G401 (cell line): ENCODE measurements at places on chromosomes 5 and 9. TPM values are rescaled to one million over a fixed set of nuclear protein-coding genes. Genes with fewer than 3 reads are reported as not detected.

DNA sequence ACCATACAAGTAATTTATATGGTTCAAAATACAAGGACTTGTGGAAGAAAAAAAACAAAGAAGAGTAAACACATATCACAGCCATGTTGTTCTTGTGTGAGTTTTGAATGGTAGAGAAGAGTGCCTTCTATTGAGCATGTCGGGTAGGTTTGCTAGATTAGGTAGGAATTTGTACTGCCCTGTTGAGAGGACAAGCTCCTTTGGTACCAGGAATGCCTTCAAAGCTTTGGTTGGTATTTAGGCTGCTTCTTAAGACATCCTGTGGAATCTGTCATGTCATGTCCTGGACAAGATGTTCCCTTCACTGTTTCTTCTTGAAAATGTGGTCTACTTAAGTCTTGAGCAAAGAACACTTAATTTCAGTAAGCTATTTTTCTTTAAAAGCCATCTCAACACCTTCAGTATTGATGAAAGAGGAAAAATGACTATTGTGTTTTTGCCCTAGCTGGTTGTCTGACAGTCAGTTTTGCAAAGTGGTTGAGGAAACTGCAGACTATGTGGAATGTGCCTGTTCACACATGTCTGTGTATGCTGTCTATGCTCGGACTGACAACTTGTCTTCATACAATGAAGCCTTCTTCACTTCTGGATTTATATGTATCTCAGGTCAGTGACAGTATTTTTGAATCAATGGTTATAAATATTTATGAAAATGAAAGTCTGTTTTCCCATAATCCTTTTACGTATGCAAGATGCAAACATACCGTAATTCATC, 296.9 kb downstream of the ADGRV1 start:
- no peak for DNase-seq

GRCh38 chr5:43620944-43621505, 18.0 kb downstream of the NNT start:
- DNase-seq: no peak

DNA sequence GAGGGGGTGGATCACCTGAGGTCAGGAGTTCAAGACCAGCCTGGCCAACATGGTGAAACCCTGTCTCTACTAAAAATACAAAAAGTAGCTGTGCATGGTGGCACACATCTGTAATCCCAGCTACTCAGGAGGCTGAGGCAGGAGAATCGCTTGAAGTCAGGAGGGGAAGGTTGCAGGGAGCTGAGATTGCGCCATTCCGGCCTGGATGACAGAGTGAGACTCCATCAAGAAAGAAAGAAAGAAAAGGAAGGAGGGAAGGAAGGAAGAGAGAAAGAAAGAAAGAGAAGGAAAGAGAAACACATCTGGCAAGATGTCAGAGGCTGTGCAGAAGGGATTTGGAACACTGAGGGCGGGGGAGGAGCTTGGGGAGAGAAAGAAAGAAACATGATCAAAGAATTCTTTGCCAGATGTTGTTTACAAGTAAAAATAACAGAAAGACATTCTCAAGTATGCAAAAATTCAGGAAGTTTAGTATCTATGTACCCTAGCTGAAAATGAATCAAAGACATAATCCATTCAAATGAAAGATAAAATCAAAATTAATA, 93.7 kb downstream of the AK8 start:
- DNase-seq: no peak

DNA sequence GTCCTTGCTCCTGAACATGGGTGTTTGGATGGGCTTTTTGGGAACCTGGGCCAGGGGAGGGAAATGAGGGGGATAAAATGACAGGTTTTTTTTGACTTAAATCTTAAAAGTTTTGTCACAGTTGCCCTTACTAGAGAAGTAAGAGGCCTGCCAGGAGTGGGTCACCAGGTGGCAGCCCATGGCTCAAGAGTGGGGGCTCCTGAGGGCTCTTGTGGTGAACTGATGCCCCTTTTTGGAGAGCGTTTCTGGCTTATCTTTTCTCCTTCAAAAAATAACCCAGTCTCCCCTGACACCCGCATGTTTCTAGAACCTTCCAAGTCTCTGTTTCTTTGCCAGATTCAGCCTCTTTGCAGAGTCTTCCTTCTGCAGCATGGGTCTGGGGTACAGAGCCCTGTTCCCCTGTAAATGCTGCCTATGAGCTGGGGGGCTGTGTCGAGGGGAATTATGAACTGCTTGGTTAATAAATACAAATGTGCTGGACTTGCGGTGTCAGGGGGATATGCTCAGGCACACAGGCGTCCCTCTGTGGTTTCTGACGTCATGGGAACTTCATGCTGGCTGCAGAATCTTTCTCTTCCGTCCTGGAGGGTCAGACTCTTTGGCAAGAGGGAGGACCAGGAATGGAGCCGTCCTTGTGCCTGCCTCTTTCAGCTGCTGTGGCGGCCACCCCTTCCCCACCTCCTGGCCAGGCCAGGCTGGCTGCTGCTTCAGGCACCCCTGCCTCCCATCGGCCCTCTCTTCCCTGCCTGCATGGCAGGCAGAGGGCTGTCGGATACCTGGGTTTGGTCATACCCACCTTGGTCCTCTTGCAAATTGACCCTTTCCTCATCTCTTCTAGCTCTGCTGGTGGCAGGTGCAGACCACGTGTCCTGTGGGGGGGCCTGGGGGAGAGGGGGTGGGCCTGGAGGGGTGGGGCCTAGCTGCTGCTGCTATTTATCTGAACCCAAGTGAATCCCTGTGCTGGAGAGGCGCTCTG, 30.1 kb downstream of the PTPA start:
- DNase-seq: peak; percentile 58

- no peak for DNase-seq
These were observed 102.7 kb upstream of the CD180 start for GRCh38 chr5:67299231-67299735.

DNA sequence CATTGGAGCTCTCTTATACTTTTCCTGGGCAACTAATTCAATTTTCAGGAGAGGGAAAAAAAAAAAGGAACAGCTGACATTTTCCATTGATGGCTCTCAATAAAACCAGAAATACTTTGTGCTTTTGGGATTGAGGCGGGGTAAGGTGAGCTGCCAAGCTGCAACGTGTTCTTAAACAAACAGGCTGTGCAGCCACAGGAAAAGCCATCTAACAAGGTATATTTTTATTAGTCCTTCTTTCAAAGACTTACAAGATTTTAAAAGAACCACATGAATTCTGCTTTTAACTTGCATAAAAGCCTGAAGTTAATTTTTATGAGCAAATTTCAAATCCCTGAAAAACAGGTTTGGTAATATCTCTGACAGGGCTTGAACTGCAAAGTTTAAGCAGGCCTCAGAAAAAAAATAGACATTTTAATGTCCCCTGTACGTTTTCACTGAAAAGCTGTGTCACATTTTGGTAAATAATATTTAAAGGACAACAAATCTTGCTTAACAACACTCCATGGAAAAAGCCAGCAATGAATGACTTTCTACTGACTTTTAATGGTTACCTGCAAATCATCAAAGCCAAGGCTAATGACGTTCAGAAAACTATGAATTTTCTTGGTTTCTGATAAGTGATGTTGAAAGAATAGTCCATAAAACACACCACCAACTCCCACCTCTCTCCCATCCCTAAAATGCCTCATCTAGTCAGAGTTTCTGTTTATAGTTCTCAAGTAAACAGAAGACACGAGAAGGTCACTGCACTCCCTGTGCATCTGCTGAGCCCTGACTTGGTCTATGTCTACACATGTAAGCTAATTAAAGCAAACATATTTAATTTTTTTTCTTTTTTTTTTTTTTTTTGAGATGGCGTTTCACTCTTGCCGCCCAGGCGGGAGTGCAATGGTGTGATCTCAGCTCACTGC, 433.6 kb downstream of the PIK3R1 start:
- no peak for DNase-seq

DNA sequence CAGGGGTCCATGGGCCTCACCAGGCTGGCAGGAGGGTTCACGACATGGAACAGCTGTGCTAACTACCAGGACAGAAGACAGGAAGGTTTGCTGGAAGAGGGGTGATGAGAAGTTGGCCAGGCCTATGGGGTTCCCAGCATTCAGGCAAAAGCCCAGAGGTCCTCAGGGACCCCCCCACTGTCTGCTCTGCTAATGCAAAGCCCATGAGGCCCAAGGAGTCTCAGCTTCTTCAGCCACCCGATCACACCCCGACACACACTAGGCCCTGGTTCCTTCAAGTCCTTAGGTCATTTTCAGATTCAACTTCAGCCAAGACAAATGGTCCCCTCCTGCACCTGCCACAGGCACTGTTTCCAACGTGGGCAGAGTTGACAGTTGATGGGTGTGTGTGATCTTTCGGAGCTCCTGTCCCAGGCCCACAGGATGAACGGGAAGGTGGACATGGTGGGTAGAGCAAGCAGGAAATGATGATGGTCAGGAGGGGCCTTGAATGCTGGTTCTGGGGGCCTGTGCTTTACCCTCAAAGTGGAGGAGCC, 20.4 kb downstream of the ADAMTS2 start:
- no peak for DNase-seq

DNA sequence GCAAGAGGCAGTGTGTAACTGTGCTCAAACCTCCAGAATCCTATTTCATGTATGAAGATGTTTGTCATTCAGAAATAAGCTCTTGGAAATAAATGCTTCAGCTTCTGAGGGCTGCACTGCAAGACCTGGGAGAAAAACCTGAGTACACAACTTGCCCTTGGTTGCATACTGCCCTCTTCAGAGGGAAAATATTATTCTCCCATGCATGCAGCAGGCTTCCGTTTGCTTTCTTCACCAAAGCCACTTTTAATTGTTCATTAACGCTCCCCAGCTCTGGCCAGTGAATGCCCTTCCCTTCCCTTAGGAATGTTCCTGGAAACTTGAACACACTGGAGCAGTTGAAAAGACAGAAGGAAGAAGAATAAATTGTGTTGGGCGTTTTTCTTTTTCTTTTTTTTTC, 2.5 kb upstream of the WHRN start:
- DNase-seq: no peak

DNA sequence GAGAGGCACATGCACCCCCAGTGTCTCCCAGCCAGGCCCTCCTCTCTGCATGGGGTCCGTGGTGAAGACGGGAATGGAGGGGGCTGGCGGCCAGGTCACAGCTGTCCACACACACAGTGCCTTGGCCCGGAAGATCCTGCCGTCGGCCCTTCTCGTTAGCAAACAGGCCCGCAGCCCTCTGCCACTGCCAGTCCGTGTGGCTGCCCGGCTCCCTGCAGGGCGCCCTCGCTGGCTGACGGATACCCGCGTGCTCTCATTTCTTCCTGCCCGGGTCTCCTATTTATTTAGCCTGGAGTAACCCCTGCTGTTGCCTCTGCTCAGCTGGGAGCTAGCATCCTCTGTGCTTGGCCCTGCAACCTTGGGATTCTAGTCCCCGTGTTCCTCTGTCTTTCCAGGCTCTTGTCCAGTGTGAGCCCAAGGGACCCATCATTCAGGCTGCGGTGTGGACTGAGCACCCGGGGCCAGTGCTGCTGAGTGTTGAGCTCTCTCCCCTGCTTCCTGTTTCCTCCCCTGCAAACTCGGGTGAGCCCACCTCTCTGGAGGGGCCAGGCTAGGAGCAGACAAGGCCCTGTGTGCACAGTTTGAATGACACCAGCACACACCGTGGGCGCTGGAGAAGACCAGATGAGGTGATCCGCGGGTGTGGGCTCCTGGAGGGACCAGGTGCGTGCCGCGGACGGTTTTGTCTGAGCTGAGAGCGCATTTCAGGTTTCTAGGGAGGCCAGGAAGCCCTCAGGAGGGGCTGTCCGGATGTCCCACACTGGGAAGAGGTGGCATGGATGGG, 14.6 kb upstream of the RNU6ATAC start:
- no peak for DNase-seq

DNA sequence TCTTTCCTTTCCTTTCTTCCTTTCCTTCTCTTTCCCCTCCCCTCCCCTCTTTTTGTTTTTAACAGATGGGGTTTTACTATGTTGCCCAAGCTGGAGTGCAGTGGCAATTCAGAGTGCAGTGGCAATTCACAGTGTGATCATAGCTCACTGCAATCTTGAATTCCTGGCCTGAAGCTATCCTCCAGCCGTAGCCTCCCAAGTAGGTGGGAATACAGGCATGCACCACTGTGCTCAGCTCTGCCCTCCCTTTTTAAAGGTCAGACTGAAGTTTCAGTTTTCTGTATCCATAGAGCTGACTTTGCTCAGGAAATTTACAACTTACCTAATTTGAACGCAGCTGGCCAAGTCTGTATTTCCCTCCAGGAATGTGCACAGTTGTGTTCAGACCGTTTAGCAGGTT, 696 bp downstream of the CCL28 start:
- DNase-seq: no peak

GRCh38 chr5:139104577-139105276, 93.4 kb downstream of the SIL1 start:
- peak; percentile 95 for DNase-seq

DNA sequence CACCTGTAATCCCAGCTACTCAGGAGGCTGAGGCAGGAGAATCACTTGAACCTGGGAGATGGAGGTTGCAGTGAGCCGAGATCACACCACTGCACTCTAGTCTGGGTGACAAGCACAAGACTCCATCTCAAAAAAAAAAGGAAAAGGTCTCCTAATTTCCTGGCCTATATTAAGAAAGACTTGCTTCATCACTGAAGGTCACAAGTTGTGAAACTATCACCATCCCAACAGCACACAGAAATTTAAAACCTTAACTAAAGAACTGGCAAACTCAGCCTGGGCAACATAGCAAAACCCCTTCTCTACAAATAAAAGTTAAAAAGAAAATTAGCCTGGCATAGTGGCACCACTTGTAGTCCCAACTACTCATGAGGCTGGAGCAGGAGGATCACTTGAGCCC, 17.2 kb downstream of the FRMD3 start:
- DNase-seq: no peak

- DNase-seq: no peak
These were observed 103.3 kb downstream of the MRPS27 start for GRCh38 chr5:72216756-72217155.

DNA sequence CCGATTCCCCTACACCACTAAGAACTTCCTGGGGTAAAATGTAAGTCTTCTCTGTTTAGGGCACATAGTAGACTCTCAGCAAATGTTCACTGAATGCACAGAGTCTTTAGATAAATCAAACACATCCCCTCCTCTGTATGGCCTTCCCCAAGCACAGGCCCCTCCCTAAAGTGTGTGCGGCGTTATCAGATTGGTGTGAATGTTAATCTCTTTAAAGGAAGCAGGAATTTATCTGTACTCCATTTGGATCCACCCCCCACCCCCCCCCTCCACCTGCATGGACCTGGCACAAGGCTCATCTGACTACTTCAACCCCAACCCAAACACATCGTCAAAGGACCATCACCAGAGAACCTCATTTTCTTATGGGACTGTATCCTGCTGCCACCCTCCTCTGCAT, 6.3 kb downstream of the PCDH1 start:
- DNase-seq: no peak

GRCh38 chr5:1642221-1642620, 118.5 kb upstream of the LPCAT1 start:
- DNase-seq: no peak

DNA sequence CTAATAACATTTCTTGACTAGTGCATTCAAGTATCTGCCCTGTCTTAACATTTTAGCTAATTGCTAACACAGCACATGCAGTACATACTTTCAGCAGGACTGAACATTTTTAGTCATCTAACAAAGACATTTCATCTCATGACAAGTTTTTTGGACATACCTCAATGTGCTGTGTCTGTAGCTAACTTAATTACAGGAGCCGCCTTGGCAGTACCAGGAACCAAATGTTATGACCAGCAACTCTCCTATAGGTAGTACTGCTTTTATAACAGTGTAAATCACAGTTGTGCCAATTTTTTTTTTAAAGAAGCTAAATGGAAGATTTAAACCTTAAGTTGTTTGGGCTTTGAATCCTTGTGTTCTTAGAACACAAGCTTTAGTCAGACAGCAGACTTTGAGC, 99.4 kb upstream of the SAP30L start:
- no peak for DNase-seq

SYNPO gene
- 2.7 and 3.6 TPM in 2 replicates for total RNA-seq

MARCOL gene
- not detected in 2 replicates for total RNA-seq

TOMM5 gene
- total RNA-seq: 353 and 360 TPM in 2 replicates

AHRR gene
- total RNA-seq: 0.24 and 2.5 TPM in 2 replicates

HRH2 gene
- total RNA-seq: not detected in 2 replicates

CAVIN4 gene
- 0.49 and 0.68 TPM in 2 replicates for total RNA-seq

PCDHGC5 gene
- total RNA-seq: 0.14 and 0.18 TPM in 2 replicates
